RWPE1 (cell line): ENCODE measurements at places on chromosomes 6 and 20.

- DNase-seq: no peak
These were observed 1.1 kb downstream of the PSMF1 start for GRCh38 chr20:1119524-1119923.

DNA sequence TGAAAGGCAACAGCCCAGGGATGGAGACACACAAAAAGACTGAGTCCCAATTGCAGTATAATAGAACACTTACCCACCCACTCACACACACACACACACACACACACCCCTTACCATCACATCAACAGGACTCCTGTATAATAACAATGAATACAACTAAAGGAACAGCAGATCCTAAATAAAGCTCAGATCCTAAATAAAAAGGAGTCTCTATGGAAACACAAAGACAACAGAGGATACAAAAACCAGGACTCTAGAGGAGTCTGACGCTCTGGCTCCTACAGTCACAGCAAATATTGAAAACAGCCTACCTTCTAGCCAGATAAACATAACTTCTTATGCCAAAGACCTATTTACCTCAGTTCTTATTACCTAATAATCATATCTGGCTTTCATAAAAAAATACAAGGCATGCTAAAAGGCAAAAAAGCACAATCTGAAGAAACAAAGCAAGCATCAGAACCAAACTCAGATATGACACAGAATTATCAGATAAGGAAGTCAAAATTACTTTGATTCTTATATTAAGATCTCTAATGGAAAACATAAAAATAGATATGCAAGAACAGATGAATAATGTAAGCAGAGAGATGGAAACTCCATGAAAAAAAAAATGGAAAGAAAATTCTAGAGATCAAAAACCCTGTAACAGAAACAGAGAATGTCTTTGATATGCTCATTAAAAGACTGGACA, 134.9 kb downstream of the MMUT start:
- no peak for DNase-seq

GRCh38 chr6:84033523-84034451, at the start of gene MRAP2:
MRAP2 (plus strand) TSS chr6:84033772; CDS start chr6:84055319, 21,547 bp downstream.
- DNase-seq: peak; percentile 27

DNA sequence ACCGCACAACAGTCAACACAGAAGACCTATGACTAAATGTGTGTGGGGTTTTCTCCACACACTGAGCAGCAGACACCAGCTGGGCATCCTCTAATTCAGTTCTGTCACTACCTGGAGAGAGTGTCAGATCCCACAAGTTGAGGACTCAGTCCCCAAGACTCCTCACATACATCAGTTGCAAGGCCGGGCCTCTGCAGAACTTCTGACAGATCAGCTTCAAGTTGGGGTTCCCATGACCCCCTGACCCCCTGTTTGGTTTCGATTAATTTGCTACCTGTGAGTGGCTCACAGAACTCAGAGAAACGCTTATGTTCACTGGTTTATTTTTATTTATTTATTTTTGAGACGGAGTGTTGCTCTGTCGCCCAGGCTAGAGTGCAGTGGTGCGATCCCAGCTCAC, 3.2 kb upstream of the NINL start:
- DNase-seq: no peak

GRCh38 chr6:130324657-130325056, 41.2 kb upstream of the TMEM200A start:
- DNase-seq: no peak

DNA sequence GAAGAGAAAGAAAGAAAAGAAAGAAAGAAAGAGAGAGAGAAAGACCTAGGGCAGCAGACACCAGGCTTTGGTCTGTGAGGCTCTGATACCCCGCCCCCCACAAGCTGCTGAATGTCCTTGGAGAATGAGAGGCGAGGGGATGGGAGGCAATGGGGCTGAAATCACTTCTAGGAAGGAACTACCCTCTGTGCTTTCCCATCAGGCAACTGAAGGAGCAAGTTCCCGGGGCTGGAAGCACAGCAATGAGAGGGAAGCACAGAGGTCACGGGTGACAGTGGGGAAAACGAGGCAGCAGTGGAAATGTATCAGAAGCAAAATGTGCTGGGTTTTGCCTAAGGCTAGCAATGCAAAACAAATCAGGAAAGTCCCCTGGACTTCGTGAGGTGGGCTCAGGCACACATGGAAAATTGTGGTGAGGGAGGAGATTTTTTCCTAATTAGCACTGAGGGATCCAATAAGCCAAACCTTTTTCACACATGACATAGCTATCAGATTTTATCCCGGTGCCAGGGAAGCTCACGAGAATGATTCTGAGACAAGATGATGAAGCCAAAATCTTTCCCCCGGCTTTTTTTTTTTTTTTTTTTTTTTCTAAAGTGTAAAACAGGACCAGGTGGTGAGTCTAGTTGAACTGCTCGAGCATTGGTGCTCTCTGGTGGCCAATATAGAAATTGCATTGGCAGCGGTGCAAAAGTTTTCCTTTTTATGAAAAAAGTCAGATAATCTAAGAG, 16.8 kb upstream of the ARFGEF2 start:
- DNase-seq: peak; percentile 86

- DNase-seq: no peak
These were observed 340.4 kb downstream of the SYNE1 start for GRCh38 chr6:152296648-152297376.

DNA sequence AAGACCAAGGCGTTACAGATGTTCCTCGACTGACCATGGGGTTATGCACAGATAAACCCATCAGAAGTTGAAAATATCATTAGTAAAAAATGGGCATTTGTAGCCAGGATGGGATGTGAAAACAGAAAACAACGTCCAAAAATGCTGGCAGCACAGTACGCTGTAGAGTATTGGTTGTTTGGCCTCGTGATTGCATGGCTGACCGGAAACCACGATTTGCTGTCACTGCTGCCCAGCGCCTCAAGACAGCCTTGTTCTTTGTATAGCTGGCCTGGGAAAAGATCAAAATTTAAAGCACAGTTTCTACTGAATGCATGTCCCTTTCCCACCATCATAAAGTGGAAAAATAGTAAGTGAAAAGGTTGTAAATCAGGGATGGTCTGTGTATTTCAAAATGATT, 41.9 kb downstream of the MTHFD1L start:
- DNase-seq: no peak

DNA sequence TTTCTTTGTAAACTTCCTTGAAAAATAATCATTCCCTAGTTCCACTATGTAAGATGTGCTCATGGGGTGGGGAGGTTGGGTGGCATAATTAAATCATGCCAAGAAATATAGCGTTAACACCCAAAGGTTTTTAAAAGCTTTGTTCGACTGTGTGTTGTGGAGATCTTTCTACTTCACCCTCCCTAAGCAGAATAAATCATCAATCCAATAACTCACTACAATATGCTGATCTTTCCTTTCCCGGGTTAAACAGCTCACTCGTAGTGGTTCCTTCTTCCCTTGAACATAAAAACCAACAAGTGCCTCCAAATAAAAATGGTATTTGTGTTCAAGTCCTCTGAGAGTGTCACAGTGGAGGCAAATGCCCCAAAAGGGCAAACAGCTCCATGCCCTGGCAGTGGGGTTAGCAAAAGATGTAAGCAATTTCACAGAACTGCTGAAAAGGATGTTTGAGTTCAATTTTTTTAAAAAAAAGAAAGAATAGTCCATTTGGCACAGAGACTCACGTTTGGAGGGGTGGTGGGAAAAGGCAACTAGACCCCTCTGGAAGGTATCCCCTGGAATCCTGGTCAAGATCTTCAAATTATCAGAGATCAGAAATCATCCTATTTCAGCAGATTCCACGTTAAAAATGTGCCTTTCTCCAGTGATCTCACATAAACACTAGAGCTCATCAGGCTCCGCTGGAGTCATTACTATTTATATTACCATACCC, 99.1 kb downstream of the TFAP2A start:
- no peak for DNase-seq

GRCh38 chr20:4281258-4282055, 266.1 kb upstream of the RNF24 start:
- DNase-seq: no peak

DNA sequence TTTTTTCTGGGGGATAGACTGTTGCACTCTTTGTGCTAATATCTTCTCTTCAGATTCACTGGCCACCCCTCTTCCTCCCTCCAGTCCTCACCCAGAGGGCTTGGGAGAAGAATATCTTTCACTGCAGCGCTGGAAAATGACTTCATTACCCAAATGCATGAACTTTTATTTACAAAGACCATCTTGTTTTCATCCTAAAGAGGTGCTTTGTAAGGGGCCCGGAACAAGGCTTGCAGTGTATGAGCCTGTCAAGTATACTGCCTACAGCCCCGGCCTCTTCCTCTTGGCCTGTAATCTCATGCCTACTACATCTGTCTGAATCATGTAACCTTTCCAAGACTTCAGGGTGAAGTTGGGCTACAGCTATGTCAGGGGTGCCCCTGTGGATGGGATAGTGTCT, 554 bp upstream of the LAMA4 start:
- DNase-seq: no peak

DNA sequence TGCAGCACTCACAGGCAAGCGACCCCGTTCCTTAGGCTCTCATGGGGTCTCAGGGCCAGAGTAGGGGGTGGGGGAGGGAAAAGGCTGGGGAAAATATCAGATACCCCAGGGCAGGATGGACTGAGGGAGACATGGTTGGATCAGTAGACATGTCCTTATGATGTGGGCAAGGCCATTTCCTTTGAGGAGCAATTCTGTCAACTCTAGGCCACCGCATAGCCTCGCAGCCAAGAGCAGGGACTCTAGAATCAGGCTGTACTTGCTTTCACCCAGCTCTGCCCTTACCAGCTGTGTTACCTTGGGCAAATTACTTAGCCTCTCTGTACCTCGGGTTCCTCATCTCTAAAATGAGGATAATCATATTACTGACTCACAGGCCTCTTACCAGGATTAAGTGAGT, 2.2 kb upstream of the MAPK13 start:
- DNase-seq: no peak

DNA sequence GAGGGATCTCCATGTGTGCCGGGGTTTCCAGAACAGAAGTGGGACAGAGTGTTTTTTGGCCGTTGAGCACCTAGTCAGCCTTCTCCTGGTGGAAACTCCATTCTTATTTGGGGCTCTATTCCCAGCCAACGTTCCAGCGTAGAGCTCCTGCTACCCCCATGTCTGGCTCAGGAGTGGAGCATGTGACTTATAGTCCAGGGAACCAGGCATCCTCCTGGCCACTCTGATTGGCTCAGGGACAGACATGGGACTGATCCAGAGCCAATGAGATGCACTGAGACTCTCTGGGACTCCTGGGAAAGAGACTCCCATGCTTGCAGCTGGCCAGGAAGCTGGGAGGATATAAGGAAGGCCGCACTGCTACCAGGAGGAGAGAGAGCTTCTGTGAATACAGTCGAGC, 87.1 kb downstream of the SULF2 start:
- DNase-seq: no peak

DNA sequence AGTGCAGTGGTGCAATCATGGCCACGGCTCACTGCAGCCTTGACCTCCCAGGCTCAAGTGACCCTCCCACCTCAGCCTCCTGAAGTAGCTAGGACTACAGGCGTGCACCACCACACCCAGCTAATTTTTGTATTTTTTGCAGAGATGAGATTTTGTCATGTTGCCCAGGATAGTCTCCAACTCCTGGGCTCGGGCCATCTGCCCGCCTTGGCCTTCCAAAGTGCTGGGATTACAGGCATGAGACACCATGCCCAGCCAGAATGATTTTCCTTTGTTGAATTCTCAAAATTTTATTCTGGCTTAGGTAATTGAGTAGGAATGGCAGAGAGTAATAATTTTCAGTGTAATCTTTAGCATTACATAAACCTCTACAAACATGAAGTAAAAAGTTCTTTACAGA, 37.1 kb downstream of the SLC16A10 start:
- DNase-seq: no peak

GRCh38 chr20:8342391-8342790, 210.3 kb downstream of the PLCB1 start:
- DNase-seq: no peak

DNA sequence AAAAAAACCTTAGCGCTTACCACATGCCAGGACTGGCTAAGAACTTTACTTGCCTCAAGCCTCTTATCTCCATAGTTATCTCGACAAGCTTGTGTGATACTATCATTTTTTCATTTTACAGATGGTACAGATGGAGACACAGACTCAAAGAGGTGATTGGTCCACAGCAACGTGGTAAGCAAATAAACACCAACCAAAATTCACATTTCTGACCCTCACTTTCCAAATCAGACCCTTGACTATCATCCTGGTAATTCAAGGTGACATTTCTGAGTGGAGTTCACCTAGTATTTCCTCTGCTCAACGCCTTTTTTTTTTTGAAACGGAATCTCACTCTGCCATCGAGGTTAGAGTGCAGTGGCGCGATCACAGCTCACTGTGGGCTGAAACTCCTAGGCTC, 25.9 kb upstream of the ILRUN start:
- DNase-seq: no peak

- DNase-seq: no peak
These were observed 179.9 kb downstream of the CDC5L start for GRCh38 chr6:44567406-44567805.

DNA sequence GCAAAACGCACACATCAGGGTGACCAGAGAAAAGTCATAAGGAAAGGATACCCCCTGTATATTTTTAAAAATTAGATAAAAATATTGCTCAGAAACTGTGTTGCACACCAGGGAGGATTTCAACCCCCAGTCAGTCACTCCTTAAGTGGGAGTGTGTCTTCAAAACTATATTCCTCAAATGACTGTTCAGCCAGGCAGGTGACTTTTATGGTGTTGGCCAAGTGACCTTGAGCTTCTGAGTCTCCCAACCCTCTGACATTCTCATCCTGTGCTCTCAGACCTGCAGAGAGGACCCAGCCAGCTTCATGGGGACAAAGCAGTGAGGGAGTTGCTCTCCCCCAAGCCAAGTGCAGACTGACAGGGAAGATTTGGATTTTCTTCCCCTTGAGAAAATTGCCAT, 311.9 kb upstream of the JARID2 start:
- DNase-seq: no peak

GRCh38 chr6:119760046-119760445, 410.5 kb upstream of the MAN1A1 start:
- no peak for DNase-seq

GRCh38 chr20:45346851-45347250, 1.4 kb downstream of the SDC4 start:
- peak; percentile 25 for DNase-seq

- no peak for DNase-seq
These were observed 15.7 kb downstream of the TAB2 start for GRCh38 chr6:149333266-149333620.

DNA sequence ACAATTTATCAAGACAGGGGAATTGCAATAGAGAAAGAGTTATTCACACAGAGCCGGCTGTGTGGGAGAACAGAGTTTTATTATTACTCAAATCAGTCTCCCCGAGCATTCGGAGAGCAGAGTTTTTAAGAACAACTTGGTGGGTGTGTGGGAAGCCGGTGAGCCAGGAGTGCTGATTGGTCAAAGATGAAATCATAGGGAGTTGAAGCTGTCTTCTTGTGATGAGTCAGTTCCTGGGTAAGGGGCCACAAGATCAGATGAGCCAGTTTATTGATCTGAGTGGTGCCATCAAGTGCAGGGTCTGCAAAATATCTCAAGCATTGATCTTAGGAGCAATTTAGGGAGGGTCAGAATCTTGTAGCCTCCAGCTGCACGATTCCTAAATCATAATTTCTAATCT, 50.0 kb upstream of the ECI2 start:
- DNase-seq: no peak

- no peak for DNase-seq
These were observed 91.9 kb downstream of the ADGRB3 start for GRCh38 chr6:68726992-68727391.

- peak; percentile 94 for DNase-seq
These were observed 219.2 kb upstream of the SGK1 start for GRCh38 chr6:134537146-134537555.

- DNase-seq: no peak
These were observed 40.0 kb upstream of the SIRPG start for GRCh38 chr20:1697592-1697991.

GRCh38 chr6:41996997-41997396, 53.3 kb upstream of the TAF8 start:
- no peak for DNase-seq
